ENCODE measurements at places on chromosomes 1 and 21.

DNA sequence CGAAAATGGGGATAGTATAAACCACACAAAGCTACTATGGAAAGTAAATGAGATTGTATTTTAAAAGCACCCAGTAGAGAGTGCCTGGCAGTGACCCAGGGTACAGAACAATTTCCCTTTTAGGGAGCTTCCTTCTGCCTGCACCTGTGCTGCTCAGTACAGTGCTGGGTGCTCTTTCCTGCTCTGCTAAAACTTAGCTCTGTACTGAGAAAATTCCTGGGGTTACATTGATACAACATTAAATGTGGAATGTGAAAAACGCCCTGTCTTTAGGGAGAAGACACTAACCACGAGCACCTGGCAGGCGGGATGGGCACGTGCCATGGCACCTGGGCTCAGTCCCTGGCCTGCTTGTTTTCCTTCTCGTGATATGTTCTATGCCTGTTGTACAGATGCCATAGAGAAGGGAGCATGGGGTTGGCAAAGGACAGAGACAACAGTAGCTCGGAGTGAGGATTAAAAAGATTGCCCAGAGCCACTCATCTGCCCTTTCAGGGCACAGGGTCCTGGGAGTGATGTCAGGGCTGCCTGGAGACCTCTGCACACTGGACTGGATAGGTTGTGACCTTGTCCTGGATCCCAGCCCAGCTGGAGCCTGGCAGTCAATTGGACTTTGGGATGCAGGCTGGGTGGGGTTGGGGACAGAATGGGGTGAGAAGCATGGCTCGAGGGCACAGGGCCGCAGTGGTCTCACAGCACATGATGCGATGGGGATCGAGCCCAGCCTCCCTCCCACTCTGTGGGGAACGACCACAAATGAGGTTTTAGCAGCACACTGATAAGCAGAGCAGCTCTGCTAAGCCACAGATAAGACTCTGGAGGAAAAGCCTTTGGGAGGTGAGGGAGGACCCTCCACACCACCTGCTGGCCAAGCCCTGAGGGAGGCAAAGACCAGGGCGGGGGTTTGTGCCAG, 4.2 kb downstream of the SPATA46 start:
- DNase-seq = no peak

- no peak for DNase-seq
Observed at GRCh38 chr1:39570477-39571177, 6.0 kb downstream of the PABPC4 start.

DNA sequence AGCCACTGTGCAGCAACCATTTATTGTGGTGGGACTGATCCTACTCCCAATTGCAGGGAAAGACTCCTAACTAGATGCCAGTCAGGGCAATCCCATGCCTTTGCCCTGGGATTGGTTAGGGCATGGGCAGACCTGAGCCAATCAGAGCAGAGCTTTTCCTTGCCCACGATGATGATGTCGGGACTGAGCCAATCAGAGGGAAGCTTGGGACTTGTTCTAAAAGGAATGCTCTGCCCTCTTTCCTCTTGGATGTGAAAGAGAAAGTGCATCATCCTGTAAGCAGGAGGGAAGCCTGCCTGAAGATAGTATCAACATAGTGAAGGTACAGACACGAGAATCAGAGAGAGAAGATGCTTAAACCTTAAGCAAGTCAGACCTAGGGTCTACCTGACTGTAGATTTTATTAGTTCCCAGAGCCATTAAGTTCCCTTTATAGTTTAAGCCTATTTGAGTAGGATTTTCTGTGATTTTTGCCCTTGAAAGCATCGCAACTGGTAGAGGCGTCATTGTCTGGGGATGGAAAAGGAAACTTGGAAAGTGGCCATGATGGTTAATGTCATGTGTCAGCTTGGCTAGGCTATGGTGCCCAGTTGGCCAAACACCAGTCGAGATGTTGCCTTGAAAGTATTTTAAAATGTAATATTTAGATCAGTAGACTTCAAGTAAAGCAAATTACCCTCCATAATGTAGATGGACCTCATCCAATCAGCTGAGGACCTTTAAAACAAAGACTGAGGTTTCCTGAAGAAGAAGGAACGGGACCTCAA, 19.9 kb downstream of the IRF2BP2 start:
- DNase-seq = no peak

GRCh38 chr1:7235871-7236517, 450.7 kb downstream of the CAMTA1 start:
- no peak for DNase-seq

DNA sequence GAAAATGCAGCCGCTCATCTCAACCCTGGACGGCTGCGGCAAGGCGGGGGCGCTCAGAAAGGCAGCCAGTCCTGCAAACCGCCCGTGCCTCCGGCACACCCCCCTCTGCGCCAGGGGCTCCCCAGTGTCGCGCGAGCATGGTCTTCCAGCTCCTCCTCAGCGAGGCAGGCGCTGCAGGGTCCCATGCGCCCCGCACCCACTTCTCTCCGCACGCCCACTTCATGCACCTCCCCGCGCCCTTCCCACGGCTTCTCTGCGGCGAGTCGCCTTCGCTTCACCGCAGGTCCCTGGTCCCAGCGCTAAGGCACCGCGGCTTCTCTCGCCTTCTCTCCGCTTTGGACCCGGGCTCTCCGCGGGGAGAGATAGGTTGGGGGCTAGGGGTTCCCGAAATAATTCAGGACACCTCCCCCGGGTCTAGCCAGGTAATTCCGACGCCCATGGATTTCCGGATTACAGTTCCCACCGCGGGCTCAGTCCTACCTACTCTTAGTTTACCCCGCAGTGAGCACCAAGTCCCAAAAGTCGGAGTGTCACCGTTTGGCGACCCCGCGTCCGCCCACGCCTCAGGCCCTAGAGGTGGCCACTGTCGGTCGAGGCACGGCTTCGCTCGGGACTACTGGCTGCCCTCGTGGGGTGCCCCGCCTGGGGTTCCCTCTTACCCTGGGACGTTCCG, 67.5 kb downstream of the SYT2 start:
- DNase-seq = no peak

GRCh38 chr1:64514197-64514765, 44.4 kb downstream of the CACHD1 start:
- no peak for DNase-seq

- DNase-seq = no peak
Observed at GRCh38 chr1:11634365-11635192, 19.6 kb downstream of the FBXO2 start.

DNA sequence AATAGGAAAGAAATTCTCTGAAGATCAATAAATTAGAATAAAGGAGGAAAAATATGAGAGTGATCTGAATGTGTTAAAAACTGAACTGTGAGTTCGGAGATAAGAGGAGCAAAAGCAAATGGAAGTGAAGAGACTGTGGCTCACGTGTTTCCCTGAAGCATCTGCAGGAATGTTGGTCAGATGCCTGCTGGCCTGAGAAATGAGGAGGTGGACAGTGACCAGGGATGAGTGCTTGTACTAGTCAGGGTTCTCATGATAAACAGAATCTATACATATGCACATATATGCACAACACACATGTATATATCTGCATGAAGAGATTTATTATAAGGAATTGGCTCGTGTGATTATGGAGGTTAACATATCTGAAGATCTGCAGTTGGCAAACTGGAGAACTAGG, 103.4 kb upstream of the TIAM1 start:
- DNase-seq = no peak

DNA sequence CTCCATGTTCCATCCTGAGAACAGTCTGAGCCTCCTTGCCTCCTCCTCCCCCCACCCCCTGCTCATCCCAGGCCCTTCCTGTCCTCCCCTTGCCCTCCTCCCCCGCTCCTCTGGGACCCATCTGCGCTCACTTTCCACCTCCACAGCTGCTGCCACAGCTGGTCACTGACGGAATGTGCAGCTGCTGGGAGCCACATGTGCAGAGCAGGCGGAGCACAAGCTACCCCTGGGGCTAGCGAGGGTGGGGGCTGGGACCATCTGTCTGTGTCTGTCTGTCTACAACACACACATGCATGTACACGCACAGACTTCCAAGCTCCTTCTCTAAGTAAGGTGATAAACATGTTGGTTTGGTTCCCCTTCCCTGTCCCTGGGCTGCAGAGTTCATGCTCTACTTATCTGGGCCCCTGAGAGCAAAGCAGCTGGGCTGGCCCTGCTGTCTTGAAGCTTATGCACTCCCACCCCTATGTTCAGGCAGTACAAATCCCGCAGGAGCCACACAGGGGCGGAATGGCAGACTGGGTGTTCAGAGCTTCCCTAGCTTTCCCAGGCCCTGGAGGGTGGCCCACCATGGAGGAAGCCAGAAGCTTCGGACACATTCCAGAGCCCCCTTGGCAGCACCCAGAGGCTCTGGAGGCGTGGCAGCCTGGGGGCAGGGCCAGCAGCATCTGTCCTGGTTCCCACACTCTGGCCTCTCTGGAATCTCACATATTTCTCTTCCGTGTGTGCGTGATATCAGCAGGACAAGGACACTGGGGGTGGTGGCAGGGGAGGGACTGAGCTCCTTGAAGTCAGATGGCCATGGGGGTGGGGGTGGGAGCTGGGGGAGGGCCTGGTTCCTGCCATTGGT, 7.0 kb upstream of the HEYL start:
- no peak for DNase-seq

- DNase-seq = no peak
Observed at GRCh38 chr1:29237129-29237821, 953 bp downstream of the PTPRU start.

All from activated naive CD4-positive, alpha-beta T cell (primary cell).